Putamen (tissue), 1 donor: ENCODE measurements at places on chromosomes 16 and 17.

GRCh38 chr17:76191896-76192295 is 48.4 kb downstream of the RNF157 start:
- DNase-seq = no peak

DNA sequence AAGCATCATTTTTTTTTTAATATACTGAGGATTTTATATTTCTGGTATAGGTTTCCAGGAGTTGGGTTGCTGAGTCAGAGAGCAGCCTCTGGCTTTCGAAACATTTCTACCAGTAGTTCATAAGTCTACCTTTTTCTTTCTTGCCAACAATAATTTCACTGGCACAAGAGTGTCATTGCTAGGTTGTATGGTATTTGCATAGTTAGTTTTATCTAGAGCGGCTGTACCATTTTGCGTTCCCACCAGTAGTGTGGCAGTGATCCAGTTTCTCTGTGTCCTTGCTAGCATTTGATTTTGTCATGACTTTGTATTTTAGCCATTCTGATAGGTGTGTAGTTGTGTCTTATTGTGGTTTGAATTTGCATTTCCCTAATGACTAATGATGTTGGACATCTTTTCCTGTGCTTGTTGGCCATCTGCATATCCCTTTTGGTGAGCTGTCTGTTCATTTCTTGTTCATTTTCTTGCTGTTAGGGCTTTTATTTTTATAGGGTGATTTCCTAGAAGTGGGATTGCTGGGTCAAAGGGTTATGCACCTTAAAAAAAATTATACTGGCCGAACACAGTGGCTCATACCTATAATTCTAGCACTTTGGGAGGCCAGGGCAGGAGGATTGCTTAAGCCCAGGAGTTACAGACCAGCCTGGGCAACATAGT is 39.9 kb downstream of the SNX29 start:
- DNase-seq = no peak

- no peak for DNase-seq
These were observed 17.7 kb downstream of the RAI1 start for GRCh38 chr17:17698869-17699351.

- no peak for DNase-seq
These were observed 275.2 kb upstream of the RBFOX1 start for GRCh38 chr16:7057458-7057857.

- no peak for DNase-seq
These were observed 1.1 kb upstream of the CDC27 start for GRCh38 chr17:47190243-47190642.

GRCh38 chr17:43901861-43902589 is 5.3 kb downstream of the MPP2 start:
- DNase-seq = no peak

- DNase-seq = no peak
These were observed 299.3 kb upstream of the PSMD7 start for GRCh38 chr16:73997340-73997711.

GRCh38 chr16:19285431-19285830 is at the start of gene CLEC19A:
TSS of gene CLEC19A (plus strand) at chr16:19285731. CDS start at chr16:19285852, 121 bp downstream.
- no peak for DNase-seq

DNA sequence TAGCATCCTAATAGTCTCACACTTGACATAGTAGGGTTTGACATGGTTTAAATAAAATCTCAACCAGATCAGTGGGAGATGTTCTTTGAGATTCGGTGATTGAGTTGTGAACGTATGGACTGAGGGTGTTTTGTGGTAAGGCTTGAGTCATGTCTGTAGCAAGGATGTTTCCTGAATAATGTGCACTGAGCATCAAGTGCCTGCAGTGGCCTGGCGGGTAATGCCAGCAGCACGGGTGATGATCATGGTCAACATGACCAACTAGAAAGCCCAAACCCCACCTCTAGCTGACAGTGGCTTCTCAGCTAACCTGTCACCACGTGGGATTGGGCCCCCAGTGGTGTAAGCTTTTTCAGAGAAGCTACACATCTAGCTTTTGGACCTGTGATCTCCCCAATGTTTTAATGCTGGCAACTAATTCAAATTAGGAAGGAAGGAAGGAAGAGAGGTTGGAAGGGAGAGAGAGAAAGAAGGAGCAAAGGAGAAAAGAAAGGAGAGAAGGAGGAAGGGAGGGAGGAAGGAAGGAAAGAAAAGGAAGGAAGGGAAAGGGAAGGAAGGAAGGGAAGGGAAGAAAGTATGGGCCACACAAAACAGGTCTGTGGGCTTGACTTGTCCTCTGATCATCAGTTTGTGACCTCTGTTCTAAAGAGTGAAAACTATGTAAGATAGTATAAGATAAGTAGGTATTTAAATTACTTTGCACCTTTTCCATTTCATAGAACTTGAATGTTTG is 55.4 kb downstream of the WWOX start:
- no peak for DNase-seq

GRCh38 chr16:74887084-74887483 is 97.8 kb downstream of the WDR59 start:
- DNase-seq = no peak

DNA sequence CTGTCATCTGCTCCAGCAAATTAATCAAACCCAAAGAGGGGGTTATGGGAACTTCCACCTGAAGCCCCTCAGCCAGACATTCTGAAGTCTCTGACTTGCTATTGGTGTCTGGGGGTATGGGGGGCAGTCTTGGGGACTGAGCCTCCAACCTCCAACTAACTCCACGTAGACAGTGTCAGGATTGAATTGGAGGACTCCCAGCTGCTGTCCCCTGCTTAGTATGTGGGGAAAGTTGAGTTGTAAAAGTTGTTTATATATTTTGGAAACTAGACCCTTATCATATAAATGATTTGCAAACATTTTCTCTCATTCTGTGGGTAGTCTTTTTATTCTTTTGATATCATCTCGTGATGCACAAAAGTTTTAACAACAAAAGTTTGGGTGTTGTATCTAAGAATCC is 689.2 kb downstream of the WWOX start:
- no peak for DNase-seq

GRCh38 chr16:81585785-81586184 is 141.2 kb downstream of the CMIP start:
- no peak for DNase-seq

DNA sequence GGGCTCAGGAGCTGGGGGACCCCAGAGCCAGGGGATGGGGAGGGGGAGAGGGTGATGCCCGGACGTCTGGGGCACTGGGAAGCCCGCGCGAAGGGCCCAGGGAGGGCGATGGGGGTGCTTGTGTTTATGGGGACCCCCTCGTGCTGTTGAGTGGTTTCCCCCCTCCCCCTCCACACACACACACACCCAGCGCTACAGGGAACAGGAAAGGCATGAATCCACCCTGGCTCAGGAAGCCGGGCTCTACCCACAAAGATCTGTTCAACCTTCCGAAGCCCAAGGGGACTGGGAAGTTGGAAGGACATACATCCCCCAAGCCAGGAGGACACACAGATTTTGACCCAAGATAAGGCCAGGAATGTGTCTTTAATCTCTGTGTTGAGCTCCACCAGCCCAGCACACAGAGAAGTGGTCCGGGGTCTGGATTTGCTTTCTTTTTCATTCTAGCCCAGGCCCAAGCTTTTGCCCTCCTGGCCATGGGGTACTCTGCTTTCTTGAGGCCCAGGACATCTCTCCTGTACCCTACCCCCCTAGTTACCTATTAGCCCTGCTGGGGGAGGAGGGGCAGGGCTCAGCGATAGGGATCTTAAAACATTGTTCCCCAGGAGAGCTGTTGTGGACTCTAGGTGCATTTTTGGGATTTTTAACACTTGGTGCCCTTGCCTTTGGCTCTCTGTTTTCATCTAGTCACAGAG is 1.2 kb downstream of the UBALD2 start:
- no peak for DNase-seq
